Vagina (tissue), 2 donors: ENCODE measurements at places on chromosomes 4 and X.

DNA sequence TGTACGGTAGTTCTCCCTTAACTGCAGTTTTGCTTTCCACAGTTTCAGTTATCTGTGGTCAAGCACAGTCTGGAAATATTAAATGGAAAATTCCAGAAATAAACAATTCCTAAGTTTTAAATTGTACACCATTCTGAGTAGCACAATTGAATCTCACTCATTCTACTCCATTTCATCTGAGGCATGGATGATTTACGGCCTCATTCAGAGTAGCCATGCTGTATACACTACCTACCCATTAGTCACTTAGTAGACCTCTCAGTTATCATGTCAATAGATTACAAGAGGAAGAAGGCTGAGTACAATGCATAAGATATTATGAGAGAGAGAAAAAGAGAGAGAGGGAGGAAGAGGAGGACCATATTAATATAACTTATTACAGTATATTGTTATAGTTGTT is 77.5 kb downstream of the ENOX2 start:
- no peaks in the 10 kb centered on the region for H3K36me3 ChIP-seq
- no peaks in the 10 kb centered on the region for H3K27me3 ChIP-seq
- no peak overlapping the region for H3K27ac ChIP-seq
- H3K4me1 ChIP-seq, result no peaks in the 10 kb centered on the region
- DNase-seq, result no peak

- peak overlapping the region; percentile 90 for H3K27ac ChIP-seq
- no peaks in the 10 kb centered on the region for H3K27me3 ChIP-seq
- DNase-seq, result no peak
- H3K36me3 ChIP-seq, result no peaks in the 10 kb centered on the region
Observed at GRCh38 chrX:49172280-49172780, 632 bp downstream of the PLP2 start.

- H3K4me1 ChIP-seq, result no peaks in the 10 kb centered on the region
- no peak overlapping the region for H3K27ac ChIP-seq
- H3K4me3 ChIP-seq, result no peak overlapping the region
- no peaks in the 10 kb centered on the region for H3K36me3 ChIP-seq
- no peaks in the 10 kb centered on the region for H3K27me3 ChIP-seq
Observed at GRCh38 chr4:161285461-161285860, 878.3 kb downstream of the FSTL5 start.

DNA sequence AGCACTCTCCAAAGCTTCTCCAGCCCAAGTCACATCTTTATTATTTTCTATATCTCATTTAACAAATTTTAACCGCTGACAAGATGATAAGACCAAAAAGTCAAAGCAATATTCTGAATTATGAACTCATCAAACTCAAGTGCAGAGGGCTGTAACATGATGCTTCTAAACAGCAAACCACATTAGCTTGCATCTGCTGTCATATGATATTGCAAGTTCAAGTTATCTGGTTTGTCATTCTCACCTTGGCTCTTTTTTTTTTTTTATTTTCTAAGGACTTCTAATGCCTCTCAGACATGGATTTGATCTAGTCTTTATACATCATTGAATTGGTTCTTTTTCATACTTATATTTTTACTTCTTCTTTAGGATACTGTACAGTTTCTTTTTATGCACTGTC is 93.4 kb downstream of the SLC10A7 start:
- H3K4me3 ChIP-seq, result no peak overlapping the region
- H3K27ac ChIP-seq, result no peak overlapping the region
- no peak for DNase-seq
- H3K27me3 ChIP-seq, result no peaks in the 10 kb centered on the region

GRCh38 chr4:152537881-152538280 is 2.0 kb upstream of the FBXW7 start:
- no peaks in the 10 kb centered on the region for H3K36me3 ChIP-seq
- peak overlapping the region; percentile 95 for H3K27ac ChIP-seq
- peaks cover 33% of the 10 kb centered on the region for H3K4me1 ChIP-seq
- DNase-seq, result no peak
- H3K4me3 ChIP-seq, result no peak overlapping the region
- H3K27me3 ChIP-seq, result no peaks in the 10 kb centered on the region

- no peak overlapping the region for H3K4me3 ChIP-seq
- H3K4me1 ChIP-seq, result no peaks in the 10 kb centered on the region
- H3K36me3 ChIP-seq, result no peaks in the 10 kb centered on the region
- H3K27me3 ChIP-seq, result no peaks in the 10 kb centered on the region
Observed at GRCh38 chrX:133953078-133953477, 32.3 kb downstream of the GPC3 start.

DNA sequence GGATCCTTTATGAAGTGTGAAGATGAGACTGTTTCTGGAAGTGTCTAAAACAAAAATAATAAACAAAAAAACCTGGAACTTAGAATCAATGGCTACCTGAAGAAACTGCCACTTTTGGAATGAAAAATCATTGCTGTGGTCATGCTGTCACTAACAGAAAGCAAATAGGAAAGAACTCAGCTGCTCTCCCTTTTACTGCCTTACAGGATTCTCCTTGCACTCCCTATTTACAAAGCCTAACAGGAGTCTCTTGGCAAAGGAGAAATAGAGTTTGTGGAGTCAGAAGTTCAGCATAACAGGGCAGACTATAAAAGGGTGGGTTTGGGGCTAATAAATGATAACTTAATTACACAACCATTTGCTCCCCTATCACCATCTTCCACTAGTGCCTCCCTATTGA is 19.0 kb upstream of the GK2 start:
- no peaks in the 10 kb centered on the region for H3K27me3 ChIP-seq
- no peak for DNase-seq
- H3K27ac ChIP-seq, result no peak overlapping the region
- H3K36me3 ChIP-seq, result no peaks in the 10 kb centered on the region
- no peaks in the 10 kb centered on the region for H3K4me1 ChIP-seq
- no peak overlapping the region for H3K4me3 ChIP-seq

- no peak overlapping the region for H3K4me3 ChIP-seq
- DNase-seq, result no peak
- H3K27ac ChIP-seq, result no peak overlapping the region
- no peaks in the 10 kb centered on the region for H3K36me3 ChIP-seq
- no peaks in the 10 kb centered on the region for H3K4me1 ChIP-seq
- H3K27me3 ChIP-seq, result no peaks in the 10 kb centered on the region
Observed at GRCh38 chr4:105068516-105068915, 78.2 kb upstream of the TET2 start.

DNA sequence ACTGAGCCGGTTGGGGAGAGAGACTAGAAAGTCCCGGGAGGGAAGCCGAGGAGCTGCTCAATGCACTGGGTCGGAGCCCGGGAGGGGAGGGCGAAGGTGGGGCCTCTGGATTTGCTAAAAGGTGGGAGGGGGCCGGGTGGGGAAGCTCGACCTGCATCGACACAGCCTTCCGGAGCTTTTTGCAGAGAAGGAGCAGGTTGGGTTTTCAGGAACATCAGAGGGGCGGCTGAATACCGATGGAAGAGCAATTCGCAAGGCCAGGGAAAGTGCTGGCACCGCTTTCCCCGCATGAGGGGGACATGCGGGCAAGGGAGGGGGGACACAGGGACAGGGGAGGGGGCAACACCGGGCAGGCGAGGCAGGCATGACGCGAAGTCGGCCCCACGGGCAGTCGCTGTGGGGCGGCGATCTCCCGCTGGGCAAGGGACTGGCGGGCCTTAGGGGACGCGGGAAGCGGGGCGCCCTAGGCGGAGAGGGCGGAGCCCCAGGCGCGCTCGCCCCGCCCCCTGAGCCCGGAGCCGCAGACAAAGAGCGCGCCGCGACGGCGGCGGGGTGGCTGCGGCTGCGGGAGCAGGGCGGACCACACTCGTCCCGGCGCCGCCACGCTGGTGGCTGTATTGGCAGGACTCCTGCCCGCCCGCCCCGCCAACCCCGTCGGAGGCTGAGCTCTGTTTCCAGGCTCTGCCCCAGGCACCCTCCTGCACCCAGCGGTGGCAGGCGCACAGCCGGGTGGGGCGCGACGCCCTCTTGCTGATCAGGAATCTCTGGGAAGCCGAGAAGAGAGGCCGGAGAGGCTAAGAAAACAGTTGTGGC is 11.6 kb downstream of the PDZD4 start:
- H3K27me3 ChIP-seq, result no peaks in the 10 kb centered on the region
- DNase-seq, result no peak
- H3K4me3 ChIP-seq, result peak overlapping the region; percentile 36
- no peaks in the 10 kb centered on the region for H3K36me3 ChIP-seq
- no peaks in the 10 kb centered on the region for H3K4me1 ChIP-seq

DNA sequence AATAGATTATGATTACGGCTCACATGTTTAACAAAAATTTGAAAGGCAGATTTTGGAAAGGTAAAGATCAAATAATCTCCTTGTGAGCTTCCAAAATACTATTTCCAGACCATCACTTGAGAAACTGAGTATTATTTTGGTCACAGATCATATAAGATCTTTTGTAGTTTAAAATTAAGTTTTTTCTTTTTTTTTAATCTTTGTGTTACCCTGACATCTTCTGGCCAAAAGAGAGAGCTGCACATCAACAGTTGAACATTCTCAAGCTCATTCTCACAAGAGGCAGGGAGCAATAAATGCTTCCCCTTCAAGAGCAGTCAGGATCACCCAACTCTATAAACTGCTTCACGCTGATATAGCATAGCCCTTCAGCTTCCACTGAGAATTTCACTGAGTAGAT is 15.9 kb downstream of the TMEM192 start:
- H3K4me3 ChIP-seq, result no peak overlapping the region
- no peak overlapping the region for H3K27ac ChIP-seq
- DNase-seq, result no peak
- H3K4me1 ChIP-seq, result no peaks in the 10 kb centered on the region

DNA sequence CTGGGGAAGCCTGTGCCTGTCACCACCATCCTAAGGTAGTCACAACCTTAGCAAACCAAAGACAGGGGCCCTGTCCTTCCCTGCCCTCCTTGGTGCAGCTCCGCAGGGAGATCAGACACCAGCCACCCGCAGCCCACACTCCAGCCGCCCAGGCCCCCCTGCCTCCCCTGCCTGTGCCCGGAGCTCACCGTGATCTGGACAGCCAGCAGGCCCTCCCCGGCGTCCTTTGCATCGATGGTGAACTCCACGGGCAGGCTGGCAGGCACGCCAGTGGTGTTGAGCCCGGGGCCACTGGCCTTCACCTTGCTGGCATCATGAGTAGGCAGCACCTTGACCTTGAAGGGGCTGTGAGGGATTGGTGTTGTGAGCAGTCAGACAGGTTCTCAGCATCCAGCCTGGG is 16.4 kb downstream of the FLNA start:
- peaks cover 3% of the 10 kb centered on the region for H3K4me1 ChIP-seq
- no peak overlapping the region for H3K27ac ChIP-seq
- no peak for DNase-seq
- no peaks in the 10 kb centered on the region for H3K36me3 ChIP-seq
- H3K27me3 ChIP-seq, result no peaks in the 10 kb centered on the region

GRCh38 chrX:44155126-44155525 is 181.9 kb upstream of the NDP start:
- no peak overlapping the region for H3K27ac ChIP-seq
- H3K4me3 ChIP-seq, result no peak overlapping the region
- no peaks in the 10 kb centered on the region for H3K4me1 ChIP-seq
- no peaks in the 10 kb centered on the region for H3K36me3 ChIP-seq
- DNase-seq, result no peak
- peaks cover 5% of the 10 kb centered on the region for H3K27me3 ChIP-seq

DNA sequence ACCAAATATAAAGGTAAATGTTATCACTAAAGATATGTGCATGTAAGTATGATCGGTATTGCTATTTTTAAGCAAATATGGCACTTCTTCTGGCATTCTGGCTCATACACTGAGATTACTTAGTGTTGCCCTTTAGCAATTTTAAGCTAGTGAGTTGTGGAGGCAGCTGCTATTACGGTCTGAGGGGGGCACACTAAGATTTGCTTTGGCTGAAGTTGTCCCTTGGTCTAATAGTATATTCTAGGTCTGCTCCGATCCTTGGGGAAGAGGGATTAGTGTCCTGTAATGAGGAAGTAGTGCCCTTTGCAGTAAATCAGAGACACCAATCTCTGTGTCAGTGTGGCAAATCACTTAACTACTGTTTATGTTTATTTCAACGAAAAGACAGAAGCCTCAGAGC is 196.5 kb upstream of the FTHL17 start:
- H3K27ac ChIP-seq, result no peak overlapping the region
- H3K36me3 ChIP-seq, result no peaks in the 10 kb centered on the region
- H3K27me3 ChIP-seq, result no peaks in the 10 kb centered on the region
- H3K4me1 ChIP-seq, result no peaks in the 10 kb centered on the region
- no peak overlapping the region for H3K4me3 ChIP-seq

- peaks cover 58% of the 10 kb centered on the region for H3K4me1 ChIP-seq
- H3K4me3 ChIP-seq, result no peak overlapping the region
- H3K27me3 ChIP-seq, result no peaks in the 10 kb centered on the region
- no peaks in the 10 kb centered on the region for H3K36me3 ChIP-seq
Observed at GRCh38 chrX:65697915-65698796, 30.7 kb downstream of the MSN start.

DNA sequence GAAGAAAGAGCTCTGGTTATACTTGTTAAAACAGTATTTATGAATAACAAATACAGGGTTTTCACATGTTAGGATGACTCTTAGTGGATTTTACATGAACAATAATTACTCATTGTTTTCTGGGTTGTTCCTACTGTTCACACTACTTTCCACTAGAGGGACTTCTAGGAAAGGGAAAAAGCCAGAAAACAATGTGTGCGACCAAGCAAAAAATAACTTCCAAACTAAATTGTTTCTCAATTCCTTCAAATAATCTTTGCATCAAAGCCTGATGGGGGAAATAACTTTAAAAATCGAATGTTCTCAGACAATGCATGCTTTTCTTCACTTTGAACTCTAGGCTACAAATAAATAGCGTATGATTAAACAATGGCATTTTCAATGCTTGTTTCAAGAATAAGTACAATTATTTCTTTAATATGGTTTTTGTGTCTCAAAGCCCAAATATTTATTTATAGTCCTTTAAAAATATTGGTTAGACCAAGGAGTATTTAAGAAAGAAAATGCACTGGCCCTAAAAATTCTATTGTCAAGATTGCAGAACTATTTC is 72.1 kb upstream of the ETNPPL start:
- no peak for DNase-seq
- H3K4me3 ChIP-seq, result no peak overlapping the region
- no peak overlapping the region for H3K27ac ChIP-seq
- no peaks in the 10 kb centered on the region for H3K27me3 ChIP-seq

DNA sequence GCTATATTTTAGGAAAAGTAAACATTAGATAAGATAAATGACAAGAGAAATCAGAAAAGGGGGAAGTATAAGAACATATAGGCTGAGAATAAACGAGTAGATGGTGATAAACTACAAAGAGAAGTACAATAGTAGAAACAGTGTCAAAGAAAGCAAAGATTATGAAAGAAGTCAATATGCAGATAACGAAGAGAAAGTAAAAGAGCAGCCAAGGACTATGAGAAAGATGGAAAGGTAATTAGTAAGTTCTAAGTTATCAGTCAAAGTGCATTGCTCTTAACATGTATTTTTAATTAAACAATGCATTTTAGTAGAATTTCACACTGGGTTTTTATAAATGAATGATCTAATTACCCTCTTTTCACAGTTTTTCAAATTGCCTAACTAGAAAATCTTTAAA is 1801.3 kb upstream of the PCDH10 start:
- no peak overlapping the region for H3K4me3 ChIP-seq
- no peak overlapping the region for H3K27ac ChIP-seq
- H3K4me1 ChIP-seq, result no peaks in the 10 kb centered on the region

DNA sequence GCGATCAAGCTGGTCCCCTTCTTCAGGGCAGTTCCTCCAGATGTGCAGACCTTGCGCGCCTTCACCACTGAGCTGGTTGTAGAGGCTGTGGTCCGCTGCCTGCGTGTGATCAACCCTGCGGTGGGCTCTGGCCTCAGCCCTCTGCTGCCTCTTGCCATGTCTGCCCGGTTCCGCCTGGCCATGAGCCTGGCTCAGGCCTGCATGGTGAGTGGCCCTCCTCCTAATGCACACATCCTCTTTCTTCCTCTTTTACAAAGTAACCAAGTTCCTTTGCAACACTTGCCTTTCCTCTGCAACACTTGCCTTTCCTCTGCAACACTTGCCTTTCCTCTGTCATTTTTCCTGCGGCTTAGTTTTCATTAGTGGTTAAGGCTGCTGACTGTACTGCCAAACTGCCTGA is 1.8 kb downstream of the CCDC22 start:
- H3K27me3 ChIP-seq, result no peaks in the 10 kb centered on the region
- H3K27ac ChIP-seq, result no peak overlapping the region
- no peak for DNase-seq
- no peak overlapping the region for H3K4me3 ChIP-seq
